ENCODE measurements at places on chromosomes 5 and 9.

DNA sequence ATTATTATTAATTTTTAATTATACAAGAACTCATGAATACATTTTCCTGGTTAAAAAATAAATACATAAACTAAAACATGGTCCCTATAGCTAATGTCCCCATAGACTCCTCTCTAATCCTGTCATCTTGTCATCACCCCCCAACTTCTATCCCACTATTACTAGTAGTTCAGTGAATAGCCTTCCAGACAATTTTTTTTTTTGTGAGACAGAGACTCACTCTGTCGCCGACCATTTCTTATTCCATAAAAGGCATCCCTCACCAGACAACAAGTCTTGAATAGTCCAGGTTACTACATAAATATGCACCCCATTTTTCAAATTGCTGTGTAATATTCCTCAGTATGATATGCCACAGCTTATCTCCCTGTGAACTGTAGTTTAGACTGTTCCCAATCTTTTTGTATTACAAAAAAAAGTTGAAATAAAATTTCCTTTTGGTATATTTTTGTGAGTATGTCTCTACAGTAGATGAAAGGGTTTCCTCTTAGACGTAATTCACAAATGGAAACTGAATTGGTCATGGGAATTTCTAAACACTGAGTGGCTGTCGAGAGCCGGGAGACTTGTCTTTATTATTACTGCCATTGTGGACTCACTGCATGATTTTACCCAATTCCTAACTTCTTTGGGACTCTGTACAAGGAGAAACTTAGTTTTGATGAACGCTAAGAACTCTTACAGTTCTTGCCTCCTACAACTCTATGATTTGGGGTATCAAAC lies 6.4 kb upstream of the ABLIM3 start:
- DNase-seq: no peak

- no peak for DNase-seq
Measured at GRCh38 chr9:76352026-76352620, 42.1 kb downstream of the RFK start.

GRCh38 chr9:37693260-37693659 lies 42.5 kb downstream of the FRMPD1 start:
- DNase-seq: no peak

GRCh38 chr9:125831054-125831453 lies 83.9 kb downstream of the PBX3 start:
- DNase-seq: no peak

DNA sequence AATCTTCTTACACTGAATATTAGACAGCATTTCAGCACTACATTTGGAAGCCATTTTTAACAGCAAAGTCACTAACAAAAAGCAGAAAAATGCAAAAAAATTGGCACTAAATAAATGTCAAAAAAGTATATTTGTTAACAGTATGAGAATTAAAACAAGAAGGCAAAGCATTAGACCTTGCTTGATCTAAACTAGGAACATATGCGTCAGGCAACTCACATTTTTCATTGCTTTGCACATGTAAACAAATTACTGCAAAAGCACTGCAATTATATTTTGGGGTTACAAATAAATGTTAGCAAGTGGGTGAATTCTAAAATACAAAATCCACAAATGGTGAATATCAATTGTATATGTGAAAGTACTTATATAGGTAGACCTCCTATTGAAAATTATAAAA lies 49.0 kb upstream of the RAPGEF6 start:
- no peak for DNase-seq
